RCC 7860 (cell line): ENCODE measurements at places on chromosomes 2 and 18.

DNA sequence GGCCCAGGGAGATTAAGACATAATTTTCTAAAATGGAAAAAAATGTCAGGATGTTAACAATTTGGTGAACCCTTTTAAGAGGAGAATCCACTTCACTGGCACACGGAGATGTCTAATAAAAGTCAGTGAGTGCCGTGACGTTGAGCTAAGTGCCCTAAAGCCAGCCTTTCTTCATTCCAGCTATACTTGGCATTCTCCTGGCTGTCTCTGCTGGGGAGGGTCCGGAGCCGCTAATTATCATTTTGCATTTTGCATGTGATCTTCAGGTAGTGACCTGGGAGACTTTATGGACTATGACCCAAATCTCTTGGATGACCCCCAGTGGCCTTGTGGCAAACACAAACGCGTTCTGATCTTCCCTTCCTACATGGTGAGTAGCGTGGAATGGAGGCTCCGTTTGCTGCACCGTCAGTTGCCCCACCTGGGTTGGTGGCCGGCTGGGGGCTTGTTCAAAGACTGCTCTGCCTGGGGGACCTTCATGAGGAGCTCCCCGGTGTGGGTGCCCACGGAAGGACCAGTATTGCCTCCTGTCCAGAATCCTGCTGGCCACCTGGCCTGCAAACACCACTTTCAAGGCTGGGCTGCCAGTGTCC is 101.7 kb downstream of the CABLES1 start:
- DNase-seq = no peak

DNA sequence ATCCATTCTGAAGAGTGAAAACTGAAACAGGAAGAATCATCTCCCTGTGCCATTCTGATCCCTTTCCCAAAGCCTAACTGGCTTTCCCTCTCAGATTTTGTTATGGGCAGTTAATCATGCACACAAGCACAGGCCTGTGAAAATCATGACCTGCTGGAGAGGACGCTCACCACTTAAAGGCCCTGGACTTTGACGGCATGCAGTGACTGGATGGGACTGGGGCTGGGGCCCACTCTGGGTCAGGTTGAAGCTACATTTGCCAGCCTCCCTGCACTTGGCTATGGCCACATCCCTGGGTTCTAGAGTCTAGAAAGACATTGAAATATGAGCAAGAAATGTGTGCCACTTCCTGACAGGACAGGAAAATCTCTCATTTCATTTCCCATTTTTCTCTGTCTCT is 12.9 kb downstream of the PDE11A start:
- no peak for DNase-seq

GRCh38 chr2:101463421-101463820 is 11.5 kb downstream of the RFX8 start:
- DNase-seq = no peak

GRCh38 chr2:231621051-231621879 is 28.6 kb downstream of the TEX44 start:
- DNase-seq = no peak

DNA sequence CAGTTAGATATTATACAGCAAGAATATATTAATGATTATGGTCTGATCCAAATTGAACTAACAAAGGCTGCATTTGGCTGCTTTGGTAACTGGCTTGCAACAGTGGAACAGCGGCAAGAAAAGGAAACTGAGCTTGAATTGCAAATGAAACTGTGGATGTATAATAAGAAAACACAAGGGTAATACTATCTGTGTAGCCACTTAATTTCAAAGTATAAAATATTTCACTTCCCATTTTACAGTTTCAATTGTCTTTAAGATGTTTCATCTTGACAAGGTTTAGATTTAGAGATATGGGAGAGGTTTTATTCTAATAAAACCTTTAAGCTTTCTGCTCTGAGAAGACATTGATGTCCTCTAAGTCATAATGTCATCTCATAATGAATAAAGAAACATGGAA is 23.8 kb downstream of the WDR75 start:
- no peak for DNase-seq

- no peak for DNase-seq
Measured at GRCh38 chr2:213010106-213010779, 141.2 kb downstream of the IKZF2 start.

GRCh38 chr2:216773072-216773471 is 77.7 kb upstream of the IGFBP5 start:
- DNase-seq = no peak

DNA sequence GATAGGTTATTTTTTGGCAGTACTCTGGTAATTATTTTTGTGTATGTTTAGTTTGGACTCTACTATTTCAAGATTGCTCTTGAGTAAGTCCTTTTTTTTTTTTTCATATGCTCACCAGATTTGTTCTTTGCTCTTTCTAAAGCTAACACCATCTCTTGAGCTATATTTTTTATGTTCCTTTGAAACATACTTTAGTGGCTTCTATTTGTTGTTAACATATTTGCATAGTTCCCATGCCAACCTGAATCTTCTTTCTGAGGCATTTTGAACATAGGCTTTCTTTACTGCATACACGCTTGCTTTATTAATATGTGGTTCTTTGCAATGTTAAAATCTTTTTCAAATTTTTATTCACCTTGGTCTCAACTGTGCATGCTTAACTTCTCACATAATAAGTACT is 1644.9 kb downstream of the SUCLG1 start:
- DNase-seq = no peak

GRCh38 chr2:109059474-109060165 is 69.4 kb upstream of the SH3RF3 start:
- no peak for DNase-seq

DNA sequence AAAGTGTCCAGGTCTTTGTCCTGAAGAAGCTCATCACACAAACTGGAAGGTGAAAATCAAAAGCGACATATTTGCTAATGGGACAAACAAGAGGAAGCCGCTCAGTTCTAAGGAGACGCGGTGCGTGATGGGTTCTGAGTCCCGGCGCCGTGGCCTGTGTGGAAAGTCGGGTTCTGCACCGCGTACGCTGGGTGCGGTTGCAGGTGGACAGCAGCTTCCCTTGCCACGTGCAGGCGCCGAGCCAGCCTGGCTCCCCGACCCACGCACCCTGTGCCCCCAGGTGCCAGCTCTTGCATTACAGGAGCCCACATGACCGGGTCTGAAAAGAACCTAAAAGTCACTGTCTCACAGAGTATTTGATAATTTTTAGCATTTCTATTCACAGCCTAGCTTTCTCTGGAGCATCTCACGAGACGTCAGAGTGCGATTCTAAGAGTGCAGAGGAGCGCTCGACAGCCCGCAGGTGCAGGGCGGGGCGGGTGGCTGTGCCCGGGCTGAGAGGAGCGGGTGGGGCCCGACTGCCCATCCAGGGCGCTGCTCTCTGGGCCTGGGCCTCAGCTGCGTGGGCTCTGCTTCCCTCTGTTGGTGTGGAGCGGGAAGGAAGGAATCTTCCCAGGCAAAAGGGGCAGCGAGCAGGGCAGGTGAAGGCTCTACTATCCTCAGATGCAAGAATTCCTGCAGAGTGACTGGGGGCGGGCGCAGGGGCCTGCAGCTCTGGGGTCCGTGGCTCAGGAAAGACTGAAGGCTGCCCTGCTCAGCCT is 39.4 kb downstream of the MYT1L start:
- peak; percentile 13 for DNase-seq

- no peak for DNase-seq
Measured at GRCh38 chr2:235396071-235396846, 97.6 kb upstream of the AGAP1 start.

DNA sequence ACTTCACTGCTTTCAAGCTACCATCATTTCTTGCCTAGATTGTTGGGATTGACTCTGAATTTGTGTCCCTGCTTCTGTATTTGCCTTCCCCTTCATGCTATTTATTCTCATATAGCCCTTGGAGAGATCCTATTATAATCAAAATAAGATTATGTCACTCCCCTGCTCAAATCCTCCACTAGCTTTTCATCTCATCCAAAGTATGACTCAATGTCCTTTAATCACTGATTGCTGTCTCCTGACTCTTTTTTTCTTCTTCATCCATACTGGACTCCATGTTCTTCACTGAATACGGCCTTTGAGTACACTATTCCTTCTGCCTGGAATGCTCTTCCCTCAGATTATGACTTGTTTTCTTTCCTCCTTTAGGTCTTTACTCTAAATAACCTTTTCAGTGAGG is 5.0 kb downstream of the RBKS start:
- DNase-seq = peak; percentile 75

GRCh38 chr18:10074110-10074509 is 160.3 kb downstream of the VAPA start:
- DNase-seq = no peak

GRCh38 chr18:55233857-55234256 is 274.6 kb upstream of the CCDC68 start:
- DNase-seq = no peak

GRCh38 chr2:239500574-239501550 is 100.0 kb upstream of the HDAC4 start:
- no peak for DNase-seq

- DNase-seq = no peak
Measured at GRCh38 chr18:76839086-76839794, 16.9 kb downstream of the ZNF236 start.

DNA sequence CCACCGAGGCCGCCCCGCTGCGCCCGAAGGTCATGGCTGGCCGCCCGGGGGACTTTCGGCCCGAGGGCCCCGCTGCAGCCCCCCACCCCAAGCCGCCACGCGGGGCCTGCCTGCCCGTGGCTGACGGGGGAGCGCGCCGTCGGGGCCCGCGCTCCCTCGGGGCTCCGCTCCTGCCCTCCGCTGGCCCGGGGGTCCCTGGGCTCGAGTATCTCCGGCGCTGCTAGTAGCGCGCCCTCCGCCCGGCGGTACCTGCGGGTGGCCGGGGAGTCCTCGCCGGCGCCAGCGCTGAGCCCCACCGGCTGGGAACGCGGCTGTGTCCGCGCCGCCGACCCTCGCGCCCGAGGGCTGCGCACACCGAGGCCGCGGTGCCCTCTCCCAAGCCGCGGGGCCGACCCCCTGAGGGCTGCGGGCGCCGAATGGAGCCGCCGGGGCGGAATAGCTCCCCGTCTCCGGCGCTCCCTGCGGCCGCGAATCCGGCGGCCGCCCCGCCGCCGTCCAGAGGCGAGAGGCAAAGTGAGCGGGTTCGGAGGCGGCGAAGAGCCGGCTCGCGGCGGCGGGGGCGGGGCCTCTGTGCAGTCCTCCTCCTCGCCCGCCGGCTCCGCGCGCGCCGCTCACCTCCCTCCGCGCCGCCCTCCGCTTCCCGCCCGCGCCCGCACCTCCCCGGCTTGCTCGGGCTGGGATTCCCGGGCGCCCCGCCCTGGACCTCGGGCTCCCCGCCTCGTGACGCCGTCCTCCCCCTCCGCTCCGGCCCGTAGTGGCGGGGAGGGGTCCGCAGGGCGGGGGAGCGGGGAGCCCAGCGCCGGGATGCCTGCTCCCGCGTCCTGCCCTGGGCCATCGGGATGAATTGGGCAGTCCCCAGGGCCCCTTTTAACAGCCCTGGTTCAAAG is at the start of gene KCNG3:
Gene KCNG3 (minus strand): TSS at position 515 of the 887 bp plus-strand sequence. CDS start 481 bp downstream, at position 34.
- no peak for DNase-seq

GRCh38 chr2:99338029-99338585 is 918 bp downstream of the EIF5B start:
- no peak for DNase-seq

- DNase-seq = no peak
Measured at GRCh38 chr2:172207911-172208310, 105.2 kb upstream of the DLX2 start.

DNA sequence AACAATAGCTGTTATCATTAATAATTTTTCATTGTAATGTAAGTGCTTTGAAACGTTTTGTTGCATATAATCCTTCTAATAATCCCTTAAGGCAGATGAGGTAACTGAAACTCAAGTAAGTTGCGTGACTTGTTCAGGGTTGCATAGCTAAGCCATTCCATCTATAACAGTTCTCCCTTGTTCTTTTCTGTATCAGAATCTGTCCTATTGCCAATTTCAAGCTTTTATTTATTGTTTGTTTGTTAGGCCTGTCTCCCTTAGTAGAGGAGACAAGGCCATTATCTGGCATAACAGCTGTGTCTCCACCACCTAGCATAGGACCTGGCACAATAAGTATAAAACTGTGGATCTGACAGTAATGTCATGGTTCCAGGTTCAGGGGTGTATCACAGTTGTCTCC is 19.4 kb downstream of the BABAM2 start:
- no peak for DNase-seq

- no peak for DNase-seq
Measured at GRCh38 chr2:67243919-67244318, 153.2 kb upstream of the ETAA1 start.

DNA sequence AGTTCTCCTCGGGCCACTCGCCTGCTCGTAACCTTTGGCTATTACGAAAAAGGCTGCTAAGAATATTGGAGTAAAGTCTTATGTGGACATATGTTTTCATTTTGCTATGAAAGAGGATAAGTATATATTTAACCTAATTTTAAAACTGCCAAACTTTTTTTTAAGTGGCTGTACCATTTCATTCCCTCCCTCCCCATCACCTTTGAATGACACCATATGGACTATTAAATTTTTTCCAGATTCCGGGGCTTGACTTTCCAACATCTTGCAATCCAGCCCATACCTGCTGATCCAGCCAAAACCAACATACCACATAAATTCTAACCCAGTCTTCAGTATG is 31.5 kb downstream of the REEP1 start:
- DNase-seq = no peak

DNA sequence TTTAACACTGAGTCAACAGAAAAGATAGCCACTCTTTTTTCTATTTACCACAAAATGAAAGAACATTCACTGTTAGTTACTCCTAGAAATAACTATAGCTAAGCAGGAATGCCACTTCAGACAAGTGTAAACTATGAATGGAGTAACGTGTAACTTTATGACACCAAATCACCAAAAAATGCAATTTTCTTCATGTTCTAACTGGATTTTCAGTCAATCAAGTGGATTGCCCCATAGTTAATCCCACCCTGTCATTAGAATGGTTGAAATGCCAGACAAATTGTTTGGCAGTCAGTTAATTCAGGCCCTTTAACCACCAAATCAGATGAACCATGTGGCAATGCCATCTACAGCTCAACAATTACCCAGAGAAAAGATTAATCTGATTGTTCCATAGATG is 9.9 kb downstream of the EPHA4 start:
- no peak for DNase-seq

GRCh38 chr2:156663757-156664409 is 227.7 kb downstream of the GPD2 start:
- DNase-seq = no peak

DNA sequence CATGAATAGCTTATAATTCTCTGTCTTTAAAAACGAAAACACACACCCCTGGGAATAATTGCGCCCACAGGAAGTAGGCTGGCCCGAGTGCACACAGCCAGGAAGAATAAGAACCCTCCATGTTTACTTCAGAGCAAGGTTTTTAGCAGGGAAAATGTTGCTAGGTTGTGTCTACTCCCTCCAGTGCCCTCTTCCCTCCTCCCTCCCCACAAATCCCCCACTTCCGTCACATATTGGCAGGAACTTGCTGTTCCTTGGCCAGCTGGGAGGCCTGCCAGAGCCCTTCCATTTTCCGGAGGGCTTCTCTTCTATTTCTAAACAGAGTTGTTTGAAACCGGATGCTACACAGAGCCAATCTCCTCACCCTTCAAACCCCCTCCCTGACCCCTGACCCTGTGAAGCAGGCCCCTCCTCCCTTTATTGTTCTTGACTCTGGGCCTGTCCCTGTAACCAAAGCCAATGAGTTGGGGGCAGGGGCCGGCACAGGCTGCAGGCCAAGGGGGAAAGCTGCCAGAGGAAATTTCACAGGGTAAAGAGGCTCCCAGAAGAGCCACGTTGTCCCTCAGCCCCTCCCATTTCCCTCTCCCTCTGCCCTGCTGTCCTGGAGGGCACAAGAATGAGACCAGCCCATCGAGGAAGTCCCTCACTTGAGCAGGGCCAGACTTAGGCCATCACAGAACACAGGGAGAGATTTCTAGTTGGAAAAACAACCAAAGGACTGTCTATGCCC is 49.8 kb upstream of the LGALSL start:
- DNase-seq = no peak
